ENCODE measurements at places on chromosomes 7 and 10.

DNA sequence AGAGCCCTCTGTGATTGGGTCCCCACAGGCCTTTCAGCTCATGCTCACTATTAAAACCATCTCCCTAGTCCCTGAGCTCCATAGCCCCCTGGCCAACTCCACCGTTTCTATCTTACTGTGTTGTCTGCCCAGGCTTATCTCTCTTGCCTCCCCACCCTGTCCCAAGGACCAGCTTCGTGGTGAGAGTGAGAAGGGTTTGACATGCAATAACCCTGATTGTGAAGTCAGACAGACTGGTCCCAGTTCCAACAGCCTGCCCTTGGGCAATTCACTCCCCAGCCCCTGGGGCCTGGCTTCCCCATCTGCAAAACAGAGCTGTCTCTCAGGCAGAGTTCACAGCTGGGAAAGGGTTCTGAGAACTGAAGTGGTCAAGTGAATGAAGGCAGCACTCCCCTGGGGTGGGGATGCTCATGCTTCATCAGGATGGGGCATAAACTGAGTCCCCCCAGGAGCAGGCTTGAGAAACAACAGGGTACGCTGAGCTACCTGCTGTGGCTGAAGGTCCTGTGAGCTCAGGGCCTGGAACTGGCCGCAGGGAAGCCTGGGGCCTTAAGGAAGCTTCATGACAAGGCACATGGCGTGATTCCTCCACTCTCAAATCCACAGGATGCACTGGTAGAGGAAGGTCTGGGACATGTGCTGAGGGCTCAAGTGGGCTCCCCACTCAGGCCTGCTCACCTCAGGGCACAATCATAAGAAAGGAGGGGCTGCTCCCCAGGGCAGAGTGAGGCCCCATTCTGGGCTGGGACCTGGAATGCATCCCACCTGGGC lies 1.8 kb upstream of the PPIF start:
- no peak for DNase-seq

GRCh38 chr7:76337147-76337546 lies 21.6 kb downstream of the YWHAG start:
- no peak for DNase-seq

GRCh38 chr10:33831591-33831990 lies 497.1 kb upstream of the NRP1 start:
- no peak for DNase-seq

DNA sequence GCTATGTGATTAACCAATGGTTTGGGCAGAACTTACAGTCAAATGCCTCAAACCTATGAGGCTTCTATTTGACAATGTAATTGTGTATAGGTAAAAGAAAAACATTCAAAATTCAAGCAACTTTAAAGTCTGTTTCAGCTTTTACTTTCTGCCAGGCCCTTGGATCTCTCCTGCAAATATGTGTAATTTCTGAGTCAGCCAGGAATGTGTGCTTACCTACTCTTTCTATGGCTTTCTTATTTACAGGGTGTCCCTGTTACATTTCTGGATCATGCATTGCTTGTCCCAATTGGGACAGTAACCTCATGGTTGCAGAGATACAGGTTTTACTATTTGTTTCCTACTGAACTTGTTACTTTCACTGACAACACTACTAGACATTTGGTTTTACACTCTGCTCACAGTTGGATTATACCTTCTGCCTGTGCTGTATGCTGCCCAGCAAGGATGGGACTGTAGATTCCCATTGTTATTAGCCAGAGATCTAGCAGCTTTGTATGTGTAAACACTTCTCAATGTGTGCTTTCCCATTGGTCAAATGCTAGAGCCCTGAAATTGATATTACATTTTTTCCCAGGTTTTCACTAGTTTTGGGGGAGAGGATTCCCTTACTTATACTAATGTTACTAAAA lies 355.3 kb downstream of the ARL4A start:
- DNase-seq: no peak

- DNase-seq: no peak
Observed at GRCh38 chr10:7945034-7945433, 109.5 kb upstream of the GATA3 start.

GRCh38 chr7:116152276-116152675 lies 58.1 kb upstream of the TES start:
- no peak for DNase-seq

DNA sequence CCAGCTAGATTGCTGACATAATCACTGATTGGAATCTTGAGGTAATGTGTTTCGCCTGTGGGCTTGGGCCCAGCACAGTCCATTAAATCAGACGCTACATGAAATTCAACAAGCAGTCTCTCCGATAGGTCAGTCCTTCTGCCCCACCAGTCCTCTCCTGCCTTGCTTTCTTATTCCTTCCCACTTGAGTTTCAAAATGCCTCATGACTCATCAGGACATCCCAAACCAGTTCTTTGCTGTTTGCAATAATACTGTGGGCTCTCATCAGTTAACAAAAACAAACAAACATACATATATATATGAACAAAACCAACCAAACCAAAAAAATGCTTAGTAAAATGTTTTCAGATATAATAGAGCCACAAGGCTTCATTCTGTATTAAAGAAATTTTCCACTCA lies 599.0 kb downstream of the SORCS1 start:
- DNase-seq: no peak

- no peak for DNase-seq
Observed at GRCh38 chr7:24907311-24907886, 72.6 kb downstream of the OSBPL3 start.

GRCh38 chr10:131574707-131575430 lies 263.3 kb upstream of the TCERG1L start:
- no peak for DNase-seq

- no peak for DNase-seq
Observed at GRCh38 chr7:44750424-44750823, 1.8 kb downstream of the ZMIZ2 start.

DNA sequence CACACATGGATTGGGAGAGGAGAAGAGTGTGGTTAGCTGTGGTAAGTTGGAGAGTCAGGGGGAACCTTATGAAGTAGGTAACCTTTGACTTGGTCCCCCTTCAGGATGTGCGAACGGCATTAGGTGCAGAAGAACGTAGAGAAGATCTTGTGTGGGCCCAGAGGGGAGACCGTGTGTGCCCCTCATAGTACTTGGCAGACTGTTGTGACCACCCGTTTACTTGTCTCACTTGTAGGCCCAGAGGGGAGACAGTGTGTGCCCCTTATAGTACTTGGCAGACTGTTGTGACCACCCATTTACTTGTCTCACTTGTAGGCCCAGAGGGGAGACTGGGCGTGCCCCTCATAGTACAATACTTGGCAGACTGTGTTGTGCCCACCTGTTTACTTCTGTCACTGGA lies 2.6 kb downstream of the GTPBP4 start:
- DNase-seq: no peak

- DNase-seq: no peak
Observed at GRCh38 chr10:72740528-72740927, 48.6 kb downstream of the MCU start.

GRCh38 chr7:108156897-108157605 lies 26.9 kb upstream of the LAMB4 start:
- DNase-seq: no peak

DNA sequence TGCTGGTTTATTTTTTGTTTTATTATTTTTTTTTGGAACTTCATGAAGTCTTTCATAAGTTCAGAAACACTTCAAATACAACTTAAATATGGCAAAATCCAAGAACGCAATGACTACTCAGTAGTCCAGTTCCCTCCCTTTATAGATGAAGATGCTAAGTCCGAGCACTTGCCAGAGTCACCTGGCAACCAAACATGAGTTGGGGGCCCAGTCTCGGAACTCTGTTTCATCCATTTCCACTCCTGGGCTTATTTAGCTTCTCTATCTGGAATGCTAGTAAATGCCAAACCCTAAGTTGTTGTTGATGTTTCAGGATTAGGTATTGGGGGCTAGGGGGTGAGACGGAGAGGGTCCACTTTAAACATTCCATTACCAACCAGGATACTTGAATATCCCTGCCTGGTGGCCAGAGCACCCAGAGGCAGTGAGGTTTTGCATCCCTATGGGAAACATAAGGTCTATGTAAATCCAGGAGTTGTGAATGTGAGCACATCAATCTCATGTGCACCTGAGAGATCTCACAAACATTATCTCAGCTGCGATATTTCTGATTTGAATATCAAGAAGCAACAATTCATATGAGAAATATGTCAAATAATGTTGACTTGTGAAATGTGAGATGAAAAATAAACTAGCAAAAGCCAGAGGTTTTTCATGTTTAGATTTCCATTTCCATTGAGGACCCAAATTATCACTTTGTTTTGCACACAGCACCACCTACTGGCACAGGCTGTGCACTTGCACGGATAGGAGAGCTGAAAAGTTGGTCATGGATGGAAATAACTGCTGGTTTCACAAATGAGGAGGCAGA lies 129.3 kb downstream of the PKD1L1 start:
- peak; percentile 58 for DNase-seq

DNA sequence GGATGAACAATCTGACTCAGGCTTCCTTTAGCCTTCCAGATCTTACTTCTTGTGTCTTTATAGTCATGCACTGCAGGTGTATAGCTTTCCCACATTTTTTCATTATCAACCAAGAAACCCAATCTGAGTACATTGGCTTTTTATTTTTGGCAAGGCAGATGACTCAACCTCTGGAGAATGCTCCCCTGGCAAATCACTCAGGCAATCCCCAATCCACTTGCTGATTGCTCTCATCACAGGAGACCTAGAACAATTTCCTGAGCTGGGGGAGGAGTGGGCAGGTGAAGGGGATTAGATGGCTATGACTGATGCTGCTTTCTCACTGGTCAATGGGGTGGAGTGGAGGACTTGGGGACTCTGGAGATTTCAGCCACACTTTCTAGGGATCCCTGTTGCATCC lies 134.4 kb downstream of the SLC16A9 start:
- no peak for DNase-seq

GRCh38 chr7:113890331-113891030 lies 28.3 kb downstream of the PPP1R3A start:
- no peak for DNase-seq

GRCh38 chr7:50782375-50783208 lies at the start of gene GRB10:
TSS of gene GRB10 (minus strand) at chr7:50782896. CDS start at chr7:50732322, 50,574 bp downstream.
- DNase-seq: peak; percentile 89

DNA sequence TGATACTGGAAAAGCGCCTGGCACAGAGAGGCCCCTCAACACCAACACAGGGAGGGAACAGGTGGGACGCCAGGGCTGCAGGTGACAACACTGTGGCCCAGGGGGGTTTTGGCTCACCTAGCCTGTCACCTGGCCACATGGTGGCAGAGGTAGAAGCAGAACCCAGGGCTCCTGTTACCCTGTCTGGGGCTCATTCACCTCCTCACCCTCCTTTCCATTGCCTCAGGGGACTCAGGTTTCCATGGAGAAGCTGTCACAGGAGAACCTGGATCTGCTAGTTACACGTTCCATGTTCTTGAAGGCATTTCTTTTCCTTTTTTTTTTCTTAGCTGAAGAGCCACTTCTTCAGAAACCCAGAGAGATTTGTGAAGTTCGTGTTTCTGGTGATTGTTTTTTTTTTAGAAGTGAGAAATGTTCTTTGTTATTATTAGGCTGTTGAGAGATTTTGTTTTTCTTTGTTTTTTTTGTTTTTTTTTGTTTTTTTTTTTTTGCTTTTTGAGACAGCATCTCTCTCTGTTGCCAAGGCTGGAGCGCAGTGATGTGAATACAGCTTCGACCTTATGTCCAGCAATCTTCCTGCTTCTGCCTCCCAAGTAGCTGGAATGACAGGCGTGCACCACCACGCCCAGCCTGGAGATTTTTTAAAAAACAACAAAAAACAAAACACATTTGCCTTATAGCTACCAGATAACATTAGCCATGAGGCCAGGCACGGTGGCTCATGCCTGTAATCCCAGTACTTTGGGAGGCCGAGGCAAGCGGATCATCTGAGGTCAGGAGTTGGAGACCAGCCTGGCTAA lies 16.0 kb downstream of the DENND2A start:
- DNase-seq: peak; percentile 29

- peak; percentile 99 for DNase-seq
Observed at GRCh38 chr7:96017877-96018276, 245.5 kb downstream of the DYNC1I1 start.

- no peak for DNase-seq
Observed at GRCh38 chr7:150471886-150472285, 21.5 kb downstream of the GIMAP8 start.

- no peak for DNase-seq
Observed at GRCh38 chr7:96708872-96709271, 774 bp downstream of the SEM1 start.

GRCh38 chr10:124448696-124449169 lies 1.1 kb downstream of the NKX1-2 start:
- DNase-seq: no peak

- DNase-seq: no peak
Observed at GRCh38 chr10:25573316-25573715, 360.7 kb upstream of the MYO3A start.

- no peak for DNase-seq
Observed at GRCh38 chr10:50561266-50561665, 62.5 kb downstream of the SGMS1 start.

GRCh38 chr10:6399231-6399741 lies 180.8 kb downstream of the PRKCQ start:
- DNase-seq: no peak

- no peak for DNase-seq
Observed at GRCh38 chr10:89118091-89118490, 89.0 kb downstream of the CH25H start.

DNA sequence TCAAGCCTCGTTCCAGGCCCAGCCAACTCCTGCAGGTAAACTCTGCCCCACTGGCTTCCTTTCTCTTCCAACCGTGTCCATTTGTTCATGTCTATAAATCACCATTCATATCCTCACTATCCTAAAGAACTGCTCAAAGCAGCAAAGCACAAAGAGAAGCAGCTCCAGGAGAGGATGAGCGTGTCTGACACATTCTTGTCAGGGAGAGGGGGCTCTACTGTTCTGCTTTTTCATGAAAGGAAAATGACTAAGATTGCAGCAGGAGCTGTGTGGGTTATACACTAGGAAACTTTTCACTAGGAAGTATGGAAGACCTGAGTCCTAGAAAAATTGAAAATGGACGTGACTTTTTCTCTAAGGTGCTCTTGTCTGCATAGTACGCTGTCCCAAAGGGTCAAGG lies 16.7 kb downstream of the AGFG2 start:
- no peak for DNase-seq

GRCh38 chr7:37071124-37071523 lies 346.8 kb upstream of the AOAH start:
- no peak for DNase-seq

Data from NCI-H1417 (cell line).